ENCODE measurements at places on chromosomes 6 and 20.

GRCh38 chr6:72374172-72374571, 247.7 kb upstream of the KCNQ5 start:
- no peaks in the 10 kb centered on the region for H3K36me3 ChIP-seq
- no peak overlapping the region for H3K27ac ChIP-seq
- no peak overlapping the region for H3K4me3 ChIP-seq
- H3K4me1 ChIP-seq, result peaks cover 6% of the 10 kb centered on the region
- H3K27me3 ChIP-seq, result no peaks in the 10 kb centered on the region
- no peak for DNase-seq

- no peaks in the 10 kb centered on the region for H3K27me3 ChIP-seq
- no peak overlapping the region for H3K4me3 ChIP-seq
- H3K4me1 ChIP-seq, result no peaks in the 10 kb centered on the region
Observed at GRCh38 chr20:60680554-60680953, 571.5 kb upstream of the CDH4 start.

GRCh38 chr20:16654858-16655535, 74.8 kb upstream of the SNRPB2 start:
- no peaks in the 10 kb centered on the region for H3K27me3 ChIP-seq
- H3K4me3 ChIP-seq, result no peak overlapping the region
- no peak overlapping the region for H3K27ac ChIP-seq

DNA sequence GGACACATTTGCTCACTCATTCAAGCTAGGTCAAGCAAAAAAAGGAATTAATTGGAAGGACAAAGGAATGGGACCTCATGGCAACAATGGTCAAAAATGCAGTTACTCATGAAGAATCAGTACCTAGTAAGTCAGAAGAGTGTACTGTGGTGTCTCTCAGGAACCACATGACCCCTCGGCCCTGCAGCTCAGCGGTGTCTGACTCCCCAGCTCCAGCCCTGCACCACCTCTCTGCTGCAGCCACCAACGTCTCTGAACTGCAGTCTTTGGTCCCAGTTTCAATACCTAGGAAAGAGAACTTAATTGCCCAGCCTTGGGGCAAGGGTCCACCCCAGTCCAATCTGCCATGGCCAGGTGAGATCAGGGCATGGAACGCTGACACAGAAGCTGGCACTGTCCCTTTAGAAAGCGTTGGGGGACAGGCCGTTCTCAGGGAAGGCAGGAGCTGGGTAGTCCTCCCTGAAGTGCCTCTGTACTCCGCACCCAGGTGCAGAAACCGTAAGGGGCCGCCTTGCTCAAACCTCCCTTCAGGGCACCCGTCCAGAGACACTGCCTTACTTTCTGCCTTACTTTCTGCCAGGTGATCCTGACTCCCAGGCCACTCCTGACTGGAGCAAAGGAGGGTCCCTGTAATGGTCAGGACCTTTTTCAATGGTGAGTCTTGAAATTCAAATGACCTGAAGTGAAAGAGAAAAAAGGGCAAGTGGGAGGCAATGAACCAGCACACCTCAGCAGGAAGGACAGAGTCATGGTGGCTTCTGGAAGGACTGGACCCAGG, 13.2 kb upstream of the NELFCD start:
- no peak overlapping the region for H3K27ac ChIP-seq
- H3K4me3 ChIP-seq, result no peak overlapping the region
- H3K36me3 ChIP-seq, result no peaks in the 10 kb centered on the region
- no peaks in the 10 kb centered on the region for H3K27me3 ChIP-seq

GRCh38 chr6:17971128-17972073, 16.0 kb downstream of the KIF13A start:
- no peak for DNase-seq
- no peaks in the 10 kb centered on the region for H3K27me3 ChIP-seq
- H3K27ac ChIP-seq, result no peak overlapping the region

- DNase-seq, result no peak
- no peaks in the 10 kb centered on the region for H3K4me1 ChIP-seq
- no peaks in the 10 kb centered on the region for H3K36me3 ChIP-seq
- no peak overlapping the region for H3K4me3 ChIP-seq
- no peak overlapping the region for H3K27ac ChIP-seq
- peaks cover 25% of the 10 kb centered on the region for H3K27me3 ChIP-seq
Observed at GRCh38 chr6:29502597-29502996, 14.8 kb upstream of the MAS1L start.

GRCh38 chr20:20702330-20703245, 9.9 kb downstream of the RALGAPA2 start:
- DNase-seq, result no peak
- H3K4me3 ChIP-seq, result no peak overlapping the region
- H3K27me3 ChIP-seq, result no peaks in the 10 kb centered on the region
- no peak overlapping the region for H3K27ac ChIP-seq
- no peaks in the 10 kb centered on the region for H3K36me3 ChIP-seq

GRCh38 chr6:140537211-140537610, 1162.8 kb upstream of the CITED2 start:
- no peaks in the 10 kb centered on the region for H3K36me3 ChIP-seq
- no peaks in the 10 kb centered on the region for H3K27me3 ChIP-seq
- DNase-seq, result no peak
- no peak overlapping the region for H3K4me3 ChIP-seq

DNA sequence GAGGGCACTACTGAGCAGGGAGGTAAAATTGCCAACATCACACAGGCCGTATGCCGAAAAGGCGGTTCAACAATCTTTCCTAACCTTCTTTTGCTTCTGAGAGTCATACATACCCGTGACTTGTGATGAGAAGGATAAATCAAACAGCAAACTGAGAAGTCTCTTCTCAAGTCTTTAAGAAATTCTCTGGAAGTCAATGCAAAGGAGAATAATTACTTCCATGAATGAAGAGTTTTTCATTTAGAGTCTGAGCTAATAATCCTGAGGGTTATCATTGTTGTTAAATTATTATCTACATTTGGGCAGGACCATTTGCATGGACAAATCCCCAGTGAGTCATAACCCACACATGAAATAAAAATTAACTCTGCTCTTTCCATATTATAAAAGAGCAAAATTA, 22.4 kb upstream of the ILRUN start:
- H3K36me3 ChIP-seq, result no peaks in the 10 kb centered on the region
- no peak for DNase-seq
- H3K4me3 ChIP-seq, result no peak overlapping the region
- H3K27ac ChIP-seq, result no peak overlapping the region
- no peaks in the 10 kb centered on the region for H3K4me1 ChIP-seq

- no peaks in the 10 kb centered on the region for H3K36me3 ChIP-seq
- no peaks in the 10 kb centered on the region for H3K27me3 ChIP-seq
- no peak overlapping the region for H3K27ac ChIP-seq
- peaks cover 1% of the 10 kb centered on the region for H3K4me1 ChIP-seq
- H3K4me3 ChIP-seq, result no peak overlapping the region
Observed at GRCh38 chr6:146948790-146949342, 255.4 kb upstream of the STXBP5 start.

GRCh38 chr6:30541515-30542403, 14.5 kb downstream of the GNL1 start:
- no peaks in the 10 kb centered on the region for H3K27me3 ChIP-seq
- H3K36me3 ChIP-seq, result peaks cover 2% of the 10 kb centered on the region
- H3K27ac ChIP-seq, result no peak overlapping the region
- peak; percentile 84 for DNase-seq
- H3K4me1 ChIP-seq, result no peaks in the 10 kb centered on the region

GRCh38 chr20:19602675-19603375, 155.2 kb upstream of the RIN2 start:
- H3K4me3 ChIP-seq, result no peak overlapping the region
- DNase-seq, result no peak
- H3K27ac ChIP-seq, result no peak overlapping the region
- H3K36me3 ChIP-seq, result no peaks in the 10 kb centered on the region
- H3K4me1 ChIP-seq, result no peaks in the 10 kb centered on the region
- no peaks in the 10 kb centered on the region for H3K27me3 ChIP-seq

- H3K27ac ChIP-seq, result no peak overlapping the region
- H3K4me1 ChIP-seq, result no peaks in the 10 kb centered on the region
- H3K36me3 ChIP-seq, result peaks cover 9% of the 10 kb centered on the region
- no peaks in the 10 kb centered on the region for H3K27me3 ChIP-seq
- no peak for DNase-seq
Observed at GRCh38 chr6:25025248-25025918, 89.6 kb upstream of the RIPOR2 start.

- peaks cover 4% of the 10 kb centered on the region for H3K4me1 ChIP-seq
- no peaks in the 10 kb centered on the region for H3K27me3 ChIP-seq
- H3K36me3 ChIP-seq, result no peaks in the 10 kb centered on the region
- no peak overlapping the region for H3K4me3 ChIP-seq
- no peak for DNase-seq
Observed at GRCh38 chr20:8427419-8428040, 295.5 kb downstream of the PLCB1 start.

DNA sequence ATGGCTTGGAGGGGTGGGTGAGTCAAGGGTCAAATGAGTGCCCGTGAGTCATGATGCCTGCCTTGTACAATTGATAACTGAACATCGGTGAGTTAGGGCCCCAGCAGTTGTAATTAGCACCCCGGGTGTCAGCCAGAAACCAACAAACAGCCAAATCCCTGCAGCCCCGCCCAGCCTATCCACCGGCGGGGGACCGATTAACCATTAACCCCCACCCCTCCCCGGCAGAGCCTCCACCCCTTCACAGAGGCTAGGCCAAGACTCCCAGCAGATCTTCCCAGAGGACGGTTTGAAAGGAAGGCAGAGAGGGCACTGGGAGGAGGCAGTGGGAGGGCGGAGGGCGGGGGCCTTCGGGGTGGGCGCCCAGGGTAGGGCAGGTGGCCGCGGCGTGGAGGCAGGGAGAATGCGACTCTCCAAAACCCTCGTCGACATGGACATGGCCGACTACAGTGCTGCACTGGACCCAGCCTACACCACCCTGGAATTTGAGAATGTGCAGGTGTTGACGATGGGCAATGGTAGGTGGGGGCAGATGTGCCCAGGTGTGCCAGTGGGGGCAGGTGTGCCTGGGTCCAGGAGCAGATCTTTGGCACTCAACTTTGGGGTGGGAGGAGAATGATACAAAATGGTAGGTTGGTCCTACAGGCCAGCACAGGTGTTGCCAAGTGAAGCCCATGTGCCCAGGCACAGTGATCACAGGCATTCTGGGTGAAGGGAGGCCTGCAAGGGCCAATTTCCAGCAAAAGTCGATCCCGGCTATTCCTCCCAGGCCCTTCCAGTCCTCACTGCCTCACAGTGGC, 45.7 kb downstream of the HNF4A start:
- no peak for DNase-seq
- no peaks in the 10 kb centered on the region for H3K4me1 ChIP-seq
- H3K4me3 ChIP-seq, result no peak overlapping the region

- peaks cover 91% of the 10 kb centered on the region for H3K27me3 ChIP-seq
- H3K36me3 ChIP-seq, result no peaks in the 10 kb centered on the region
- DNase-seq, result peak; percentile 47
- H3K4me3 ChIP-seq, result peak overlapping the region; percentile 21
Observed at GRCh38 chr6:7727086-7727945, 1.4 kb downstream of the BMP6 start.

DNA sequence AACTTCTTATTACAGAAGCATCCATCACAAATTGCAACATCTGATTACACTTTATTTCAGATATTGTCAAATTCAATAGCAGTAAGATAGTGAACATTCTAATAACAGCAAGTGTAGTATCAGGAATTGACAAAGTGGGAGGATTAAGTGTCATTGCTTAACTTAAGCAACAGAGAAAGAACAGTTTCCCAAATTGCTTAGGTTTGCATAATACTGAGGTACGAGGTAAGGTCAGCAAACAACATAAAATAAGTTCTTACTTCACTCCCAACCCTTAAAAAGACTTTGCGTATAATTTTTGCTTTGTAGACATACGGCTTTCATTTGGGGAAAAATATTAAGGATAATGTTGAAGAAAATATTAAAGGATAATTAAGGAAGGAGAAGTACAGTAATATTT, 163.0 kb downstream of the RIMS1 start:
- H3K36me3 ChIP-seq, result no peaks in the 10 kb centered on the region
- no peak for DNase-seq
- no peak overlapping the region for H3K27ac ChIP-seq
- H3K4me3 ChIP-seq, result no peak overlapping the region
- H3K27me3 ChIP-seq, result no peaks in the 10 kb centered on the region
- no peaks in the 10 kb centered on the region for H3K4me1 ChIP-seq

DNA sequence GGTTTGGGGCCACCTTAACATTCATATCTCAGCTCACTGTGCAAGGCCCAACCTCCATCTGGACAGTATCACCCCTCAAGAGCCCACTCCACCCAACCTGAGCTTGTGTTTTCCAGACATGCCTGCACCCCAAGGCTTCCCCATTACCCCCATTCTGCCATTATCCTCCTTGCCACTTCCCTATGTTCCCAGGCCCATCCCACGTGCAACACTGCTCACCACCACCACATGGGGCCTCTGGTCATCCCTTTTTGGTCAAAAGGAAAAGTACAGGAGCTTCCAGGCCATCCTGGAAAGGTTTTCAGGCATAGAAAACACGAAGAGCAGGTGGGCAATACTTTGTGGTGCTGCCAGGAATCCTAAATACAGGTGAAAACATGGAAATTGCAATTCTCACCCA, 140.3 kb downstream of the SYNDIG1 start:
- no peak overlapping the region for H3K27ac ChIP-seq
- no peaks in the 10 kb centered on the region for H3K36me3 ChIP-seq
- no peaks in the 10 kb centered on the region for H3K27me3 ChIP-seq
- no peak for DNase-seq

- H3K4me3 ChIP-seq, result no peak overlapping the region
- H3K27me3 ChIP-seq, result no peaks in the 10 kb centered on the region
- H3K27ac ChIP-seq, result no peak overlapping the region
- DNase-seq, result no peak
- peaks cover 3% of the 10 kb centered on the region for H3K4me1 ChIP-seq
- H3K36me3 ChIP-seq, result no peaks in the 10 kb centered on the region
Observed at GRCh38 chr20:54153041-54153327, 20.8 kb downstream of the CYP24A1 start.

DNA sequence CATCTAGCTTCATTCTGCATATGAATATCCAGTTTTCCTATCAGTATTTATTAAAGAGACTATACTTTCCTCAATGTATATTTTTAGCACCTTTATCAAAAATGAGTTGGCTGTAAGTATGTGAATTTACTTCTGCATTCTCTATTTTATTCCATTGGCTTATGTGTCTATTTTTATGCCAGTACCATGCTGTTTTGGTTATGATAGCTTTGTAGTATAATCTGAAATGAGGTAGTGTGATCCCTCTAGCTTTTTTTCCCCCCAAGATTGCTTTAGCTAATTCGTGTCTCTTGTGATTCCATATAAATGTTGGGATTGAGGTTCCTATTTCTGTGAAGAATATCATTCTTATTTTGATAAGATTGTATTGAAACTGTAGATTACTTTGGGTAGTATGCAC, 469.1 kb upstream of the MAP3K7 start:
- DNase-seq, result no peak
- no peaks in the 10 kb centered on the region for H3K36me3 ChIP-seq
- H3K27me3 ChIP-seq, result no peaks in the 10 kb centered on the region
- H3K4me1 ChIP-seq, result no peaks in the 10 kb centered on the region
- no peak overlapping the region for H3K27ac ChIP-seq
- no peak overlapping the region for H3K4me3 ChIP-seq
